ENCODE measurements at places on chromosomes 2 and 18. TPM values are rescaled to one million over a fixed set of nuclear protein-coding genes. Genes with fewer than 3 reads are reported as not detected.

DNA sequence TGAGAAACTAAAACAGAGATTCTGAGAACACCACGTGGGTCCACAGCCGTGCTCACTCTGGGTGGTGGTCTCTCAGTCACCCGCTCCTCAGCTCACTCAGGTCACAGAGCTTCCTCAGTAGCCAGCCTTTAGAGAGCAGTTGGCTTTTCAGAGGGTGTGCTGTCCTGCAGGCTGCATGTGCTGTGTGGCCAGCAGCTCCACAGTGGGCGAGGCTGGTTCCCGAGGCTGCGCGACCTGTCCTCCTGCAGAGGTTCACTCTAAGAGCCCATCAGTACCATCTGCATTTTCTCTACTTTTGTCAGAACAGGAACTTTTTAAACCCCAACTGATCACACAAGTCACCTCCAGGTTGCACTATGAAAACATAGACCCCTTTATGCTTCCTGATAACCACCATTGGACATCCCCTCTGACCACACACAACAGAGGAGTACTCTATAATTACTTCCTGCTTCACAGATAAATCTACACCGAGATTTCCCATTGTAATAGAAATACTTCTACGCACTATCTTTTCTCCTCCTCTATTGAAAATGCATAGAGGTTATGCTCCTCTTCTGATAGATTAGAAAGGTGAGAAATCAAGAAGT, 93.1 kb downstream of the GYPC start:
- DNase-seq, result no peak

DNA sequence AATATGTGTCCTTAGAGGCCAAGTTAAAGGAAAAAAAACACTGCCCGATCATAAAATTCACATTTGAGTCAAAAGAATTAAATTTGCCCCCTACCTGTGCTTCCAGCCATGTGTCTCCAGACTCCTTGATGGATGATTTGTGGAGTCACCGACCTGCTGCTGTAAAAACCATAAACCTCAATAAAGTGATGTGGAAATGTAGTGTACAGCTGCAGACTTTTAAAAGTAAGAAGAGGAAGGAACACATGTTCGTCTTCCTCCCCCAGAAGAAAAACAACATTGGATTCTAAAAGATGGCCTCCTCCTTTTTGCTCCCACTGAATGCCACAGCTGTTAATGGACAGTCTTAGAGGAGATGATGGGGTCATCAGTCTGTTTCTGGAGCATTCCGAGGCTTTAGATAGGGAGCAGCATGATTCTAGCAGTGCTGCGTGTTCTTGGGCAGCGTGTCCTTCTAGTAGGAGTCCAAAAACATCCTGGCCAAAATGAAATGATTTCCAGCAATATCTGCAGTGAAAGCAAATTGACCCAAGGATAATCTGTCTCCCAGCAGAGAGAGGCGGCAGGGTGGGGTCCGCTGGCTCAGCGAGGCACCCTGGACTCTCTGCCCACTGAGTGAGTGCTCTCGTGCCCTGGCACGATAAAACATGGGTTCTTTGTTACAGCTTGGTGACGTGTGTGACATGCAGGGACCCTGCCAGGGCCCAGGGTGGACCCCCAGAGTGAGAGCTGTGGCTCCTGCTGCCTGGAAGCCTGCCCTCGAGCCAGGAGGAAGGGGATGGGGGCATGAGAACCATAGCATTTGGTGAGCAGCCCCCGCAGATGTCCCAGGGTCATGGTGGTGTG, 196.1 kb downstream of the FAM210A start:
- DNase-seq, result no peak

DNA sequence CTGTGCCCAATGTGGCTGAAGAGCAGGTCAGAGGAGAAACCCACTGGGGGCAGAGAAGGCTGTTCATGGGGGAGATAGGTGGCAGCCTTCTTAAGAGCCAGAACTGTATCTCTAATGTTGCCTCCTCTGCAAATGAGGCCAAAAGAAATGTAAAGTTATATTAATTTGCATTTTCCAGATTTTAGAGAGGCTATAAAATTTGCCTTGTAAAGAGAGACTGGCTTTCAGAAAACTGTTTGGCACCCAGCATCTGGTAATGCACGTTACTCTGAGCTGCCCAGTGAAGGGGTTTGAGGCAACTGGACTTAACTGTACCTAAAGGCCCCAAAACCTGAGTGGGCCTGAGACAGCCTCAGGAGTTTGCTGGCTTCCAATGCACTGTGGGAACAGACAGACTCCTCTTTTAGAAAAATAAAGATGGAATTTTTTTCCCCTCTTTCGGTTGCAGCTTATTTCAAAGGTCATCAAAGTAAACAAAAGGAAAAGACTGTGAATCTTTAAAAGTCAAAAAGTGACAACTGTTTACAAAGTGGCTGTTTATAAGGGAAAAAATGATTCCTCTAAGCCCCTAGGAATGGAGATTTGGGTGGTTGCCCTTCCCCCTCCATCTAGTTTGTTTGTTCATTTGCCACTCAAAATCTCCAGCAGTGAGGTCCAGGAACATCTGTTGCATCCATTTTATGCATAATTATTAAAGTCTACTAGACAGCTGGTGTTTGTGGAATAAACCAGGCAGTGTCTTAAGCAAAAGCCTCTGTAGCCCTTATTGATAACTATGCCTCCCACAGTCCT, 132.2 kb upstream of the ZFP36L2 start:
- DNase-seq, result no peak

GRCh38 chr2:241924069-241924908, 54.8 kb downstream of the RTP5 start:
- DNase-seq, result no peak

DNA sequence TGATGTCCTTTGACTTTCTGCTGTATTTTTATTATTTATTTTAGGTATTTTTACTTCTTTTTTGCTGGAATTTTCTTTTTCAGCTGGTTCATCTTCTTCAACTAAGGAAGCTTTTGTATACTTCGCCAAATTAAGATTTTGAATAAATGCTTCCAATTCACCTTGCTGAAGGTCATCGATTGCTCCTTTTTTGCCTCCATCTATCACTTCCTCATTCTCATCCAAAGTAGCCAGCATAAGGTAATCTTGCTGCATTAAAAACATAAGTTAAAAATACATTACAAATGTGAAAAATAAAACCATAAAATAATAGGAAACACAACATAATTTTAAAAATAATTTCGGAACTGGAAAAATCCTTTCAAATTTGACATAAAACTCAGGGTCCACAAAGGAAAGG, 2.6 kb downstream of the CEBPZ start:
- no peak for DNase-seq

DNA sequence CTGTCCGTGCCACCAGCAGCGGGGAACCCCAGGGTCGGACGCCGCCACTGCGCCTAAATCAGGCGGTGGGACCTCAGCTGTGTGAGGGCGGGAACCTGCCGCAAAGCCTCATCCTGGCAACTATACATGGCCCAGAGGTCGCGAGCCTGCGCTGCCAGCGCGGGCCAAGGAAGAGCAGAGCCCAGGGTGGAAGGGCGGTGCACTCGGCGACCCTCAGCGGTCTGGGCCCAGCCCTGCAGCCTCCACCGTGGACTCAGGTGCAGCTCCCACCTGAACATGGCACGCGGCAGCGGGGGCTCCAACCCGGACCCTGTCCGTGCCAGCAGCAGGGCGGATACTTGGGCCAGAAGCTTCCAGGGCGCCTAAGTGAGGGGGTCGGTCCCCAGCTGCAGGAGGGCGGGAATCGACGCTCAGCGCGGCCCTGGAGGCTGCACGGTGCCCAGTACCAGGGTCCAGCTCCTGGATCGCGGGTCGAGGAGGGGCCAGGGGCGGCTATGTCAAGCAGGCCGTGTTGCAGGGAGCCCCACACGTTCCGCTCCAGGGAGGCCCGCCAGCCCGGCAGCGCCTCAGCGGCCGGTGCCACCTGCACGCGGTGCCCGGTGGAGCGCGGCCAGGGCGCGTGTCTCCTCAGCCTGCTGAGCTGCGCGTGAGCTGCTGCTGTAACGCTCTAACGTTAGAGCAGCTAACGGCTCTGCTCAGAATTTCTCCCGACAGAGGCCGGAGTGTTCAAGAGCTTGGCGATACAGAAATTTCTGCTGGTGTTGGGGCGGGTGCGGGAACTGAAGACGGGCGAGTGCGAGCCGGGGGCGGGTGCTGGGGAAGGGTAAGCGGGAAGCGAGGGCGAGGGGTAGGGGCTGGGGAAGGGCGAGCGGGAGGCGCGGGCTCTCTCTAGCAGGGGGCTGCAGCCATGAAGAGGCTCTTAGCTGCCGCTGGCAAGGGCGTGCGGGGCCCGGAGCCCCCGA, at the start of gene ANKRD30B:
TSS of gene ANKRD30B (plus strand) at position 660 of the 962 bp plus-strand sequence. CDS start at position 908, 248 bp downstream.
- DNase-seq, result peak; percentile 20

DNA sequence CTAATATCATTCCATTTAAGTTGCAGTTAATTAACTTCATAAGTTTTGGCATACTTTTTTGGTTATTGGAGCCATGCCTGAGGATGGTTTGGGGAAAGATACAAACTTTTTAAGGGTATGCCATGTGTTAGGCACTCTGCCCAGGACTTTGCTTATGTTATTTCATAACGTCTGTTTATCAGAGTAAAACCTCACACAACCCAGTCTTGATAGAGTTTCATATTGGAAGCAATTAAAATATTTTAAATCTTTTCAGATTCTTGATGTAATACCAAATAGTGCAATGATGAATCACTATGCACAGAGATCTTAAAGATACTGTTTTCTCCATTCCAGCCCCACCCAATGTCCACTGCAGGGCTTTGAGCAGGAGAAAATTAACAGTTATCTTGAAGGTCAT, 529.1 kb upstream of the HNMT start:
- DNase-seq, result no peak

- DNase-seq, result no peak
Observed at GRCh38 chr18:66159451-66159850, 408.6 kb downstream of the CDH7 start.

DNA sequence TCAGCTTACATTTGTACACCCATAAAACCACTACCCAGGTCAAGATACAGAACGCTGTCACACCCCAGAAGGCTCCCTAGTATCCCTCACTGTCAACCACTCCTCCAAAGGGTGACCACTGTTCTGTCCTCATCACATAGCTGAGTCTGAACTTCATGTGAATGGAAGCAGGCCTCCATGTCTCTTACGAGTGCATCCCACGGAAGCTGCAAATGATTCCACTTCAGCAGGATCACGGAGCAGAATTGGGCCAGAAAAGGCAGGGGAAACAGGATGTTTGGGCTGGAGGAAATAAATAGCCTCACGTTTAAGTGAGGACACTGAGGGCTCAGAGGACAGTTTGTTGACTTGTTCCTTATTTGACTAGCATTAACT, 38.4 kb downstream of the LBH start:
- no peak for DNase-seq

GRCh38 chr18:79329786-79330185, 65.9 kb upstream of the NFATC1 start:
- DNase-seq, result no peak

DNA sequence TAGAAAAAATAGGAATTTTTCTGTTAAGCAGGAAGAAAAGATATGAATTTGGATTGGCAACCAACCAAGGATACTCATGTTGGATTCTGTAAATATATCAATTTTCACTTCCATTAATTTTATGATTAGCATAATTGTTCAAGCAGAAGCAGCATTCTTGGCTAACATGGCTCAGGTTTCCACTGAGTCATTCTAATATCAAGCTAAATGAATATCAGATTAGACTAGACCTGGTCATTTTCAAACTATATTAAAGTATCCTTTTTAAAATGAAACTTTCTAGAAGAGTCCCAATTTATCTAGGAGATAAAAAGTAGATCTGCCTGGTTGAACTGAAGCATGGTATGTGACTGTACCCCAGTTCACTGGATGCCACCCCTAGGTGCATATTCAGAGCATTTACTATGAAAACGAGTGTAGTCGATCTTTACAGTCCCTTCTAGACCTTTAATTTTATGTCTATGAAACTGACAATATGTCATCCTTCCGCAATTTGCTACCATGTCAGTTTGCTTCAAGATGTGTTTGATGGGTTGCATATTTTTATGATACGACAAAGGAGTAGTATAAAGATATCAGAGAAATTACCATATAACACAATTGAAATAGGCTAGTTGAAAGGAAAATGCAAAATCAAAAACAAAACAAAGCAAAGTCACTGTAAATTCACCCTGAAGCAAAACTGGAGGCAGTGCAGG, 704.9 kb downstream of the ERBB4 start:
- no peak for DNase-seq

GRCh38 chr2:230318190-230319121, 8.5 kb upstream of the SP140L start:
- DNase-seq, result no peak

MLPH gene
- 2.1 TPM for polyA plus RNA-seq

CRACDL gene
- 3.0 TPM for polyA plus RNA-seq

UGT1A7 gene
- not detected for polyA plus RNA-seq

CYP1B1 gene
- 64.7 TPM for polyA plus RNA-seq

CAPN10 gene
- polyA plus RNA-seq, result 34.7 TPM

REG3G gene
- not detected for polyA plus RNA-seq
